Calu3 (cell line): ENCODE measurements at places on chromosomes 16 and 17. TPM values are rescaled to one million over a fixed set of nuclear protein-coding genes. Genes with fewer than 3 reads are reported as not detected.

The ASPHD1 gene
- 54.1 and 64.1 TPM in 2 replicates for total RNA-seq

The SLC13A2 gene
- not detected in 2 replicates for total RNA-seq

DNA sequence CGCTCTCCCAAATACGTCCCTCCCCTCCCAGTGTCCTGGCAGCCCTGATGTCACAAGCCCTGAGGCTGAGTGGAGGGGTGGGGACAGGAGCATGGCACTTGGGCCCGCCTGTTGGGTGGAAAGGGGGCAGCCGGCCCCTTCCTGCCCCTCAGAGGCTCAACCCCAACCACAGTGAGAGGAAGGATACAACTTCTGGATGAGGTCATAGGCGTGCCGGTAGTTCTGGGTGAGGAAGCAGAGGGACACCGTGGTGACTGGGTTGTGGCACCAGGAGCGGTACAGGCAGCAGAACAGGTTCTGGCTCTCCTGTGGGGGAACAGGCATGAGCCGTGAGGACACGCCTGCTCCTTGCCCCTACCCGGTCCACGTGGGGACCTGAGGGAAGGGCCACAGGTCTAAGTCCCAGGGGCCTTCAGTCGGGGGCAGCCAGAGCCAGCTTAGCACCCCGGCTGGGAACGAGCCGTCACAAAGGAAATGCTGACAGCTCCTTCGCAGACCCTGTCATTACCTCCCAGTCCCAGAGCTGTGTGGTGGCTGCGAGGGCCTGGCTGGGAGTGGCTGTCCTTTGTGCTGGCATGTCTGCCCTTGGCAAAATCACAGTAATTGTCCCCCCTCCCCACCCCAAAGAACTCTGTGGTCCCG is 11.2 kb upstream of the MTSS2 start:
- peaks cover 17% of the 10 kb centered on the region for H3K36me3 ChIP-seq
- no peak overlapping the region for H3K4me3 ChIP-seq
- no peaks in the 10 kb centered on the region for H3K27me3 ChIP-seq
- DNase-seq = peak; percentile 71
- H3K4me1 ChIP-seq = peaks cover 24% of the 10 kb centered on the region

GRCh38 chr16:31508706-31509195 is 560 bp upstream of the RUSF1 start:
- H3K4me3 ChIP-seq = peak overlapping the region; percentile 88
- H3K27me3 ChIP-seq = peaks cover 14% of the 10 kb centered on the region
- H3K36me3 ChIP-seq = peaks cover 36% of the 10 kb centered on the region
- H3K4me1 ChIP-seq = peaks cover 9% of the 10 kb centered on the region
- no peak for DNase-seq
- peak overlapping the region; percentile 96 for H3K27ac ChIP-seq

The CSH2 gene
- total RNA-seq = not detected in 2 replicates

The KRT32 gene
- total RNA-seq = not detected in 2 replicates

The GPR179 gene
- total RNA-seq = 0.45 and 0.69 TPM in 2 replicates

The SHBG gene
- 0.39 TPM in 1 of 2 replicates, not detected in the other for total RNA-seq

DNA sequence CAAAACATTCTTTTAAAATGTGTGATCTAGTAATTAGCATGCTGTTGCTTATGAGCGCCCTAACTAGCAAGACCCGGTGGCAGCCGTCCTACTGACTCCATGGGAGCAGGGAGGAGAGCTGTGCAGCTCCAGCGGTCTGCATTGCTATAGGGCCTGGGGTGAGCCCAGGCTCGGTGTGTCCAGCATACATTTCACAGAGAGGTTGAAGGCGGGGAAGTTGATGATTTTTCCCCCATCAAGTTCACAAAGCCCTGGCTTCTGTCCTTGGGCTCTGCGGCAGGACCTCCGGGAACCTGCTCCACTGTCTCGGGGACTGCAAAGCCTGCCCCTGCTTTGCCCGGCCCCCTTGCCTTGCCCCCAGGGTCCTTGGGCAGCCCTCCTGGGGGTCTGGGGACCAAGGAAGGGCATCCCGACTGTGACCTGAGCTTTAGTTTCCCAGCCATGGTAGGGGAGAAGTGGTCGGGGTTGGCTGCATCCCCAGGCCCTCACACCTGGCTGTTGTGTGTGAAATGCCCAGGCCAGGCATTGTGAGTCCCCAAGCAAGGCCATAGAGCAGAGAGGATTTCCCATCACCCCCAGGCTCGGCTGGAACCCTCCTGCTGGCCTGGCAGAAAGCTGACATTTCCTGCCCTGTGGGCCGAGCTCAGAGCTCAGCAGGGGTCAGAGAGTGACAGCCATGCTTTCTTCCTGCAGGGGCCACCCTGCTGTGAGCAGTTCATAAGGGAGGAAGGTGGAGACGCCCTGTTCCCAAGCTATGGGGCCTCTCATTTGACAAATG is 24.8 kb downstream of the KCNJ12 start:
- H3K36me3 ChIP-seq = no peaks in the 10 kb centered on the region
- no peaks in the 10 kb centered on the region for H3K4me1 ChIP-seq
- H3K27ac ChIP-seq = no peak overlapping the region
- no peak for DNase-seq
- peaks cover 13% of the 10 kb centered on the region for H3K27me3 ChIP-seq

- H3K27ac ChIP-seq = no peak overlapping the region
- no peak overlapping the region for H3K4me3 ChIP-seq
- no peak for DNase-seq
- no peaks in the 10 kb centered on the region for H3K4me1 ChIP-seq
- peaks cover 53% of the 10 kb centered on the region for H3K27me3 ChIP-seq
These were observed 216.7 kb upstream of the MPHOSPH6 start for GRCh38 chr16:82386761-82387160.

The UMOD gene
- not detected in 2 replicates for total RNA-seq

The SMIM36 gene
- not detected in 2 replicates for total RNA-seq

DNA sequence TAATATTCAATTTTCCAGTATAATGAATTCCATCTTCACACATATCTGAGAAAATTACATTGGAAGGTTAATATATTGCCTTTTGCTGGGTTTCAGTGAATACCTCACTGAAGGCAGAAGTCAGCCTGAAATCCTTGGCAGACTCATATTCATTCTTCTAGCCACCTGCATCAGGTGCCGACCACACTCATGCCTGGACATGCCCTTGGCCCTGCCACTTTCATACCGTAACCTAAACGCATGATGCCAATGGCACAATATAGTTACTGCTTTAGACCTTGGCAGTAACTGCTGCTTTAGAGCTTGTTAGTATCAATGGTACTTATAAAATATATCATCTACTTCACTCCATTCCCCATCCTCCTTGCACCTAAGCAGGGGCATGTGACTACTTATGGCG is 817.6 kb upstream of the CDH8 start:
- no peak for DNase-seq
- no peak overlapping the region for H3K4me3 ChIP-seq
- no peak overlapping the region for H3K27ac ChIP-seq

- H3K4me1 ChIP-seq = peaks cover 62% of the 10 kb centered on the region
- H3K27me3 ChIP-seq = no peaks in the 10 kb centered on the region
- H3K36me3 ChIP-seq = peaks cover 47% of the 10 kb centered on the region
- no peak for DNase-seq
These were observed 18.2 kb downstream of the COTL1 start for GRCh38 chr16:84599521-84600202.

DNA sequence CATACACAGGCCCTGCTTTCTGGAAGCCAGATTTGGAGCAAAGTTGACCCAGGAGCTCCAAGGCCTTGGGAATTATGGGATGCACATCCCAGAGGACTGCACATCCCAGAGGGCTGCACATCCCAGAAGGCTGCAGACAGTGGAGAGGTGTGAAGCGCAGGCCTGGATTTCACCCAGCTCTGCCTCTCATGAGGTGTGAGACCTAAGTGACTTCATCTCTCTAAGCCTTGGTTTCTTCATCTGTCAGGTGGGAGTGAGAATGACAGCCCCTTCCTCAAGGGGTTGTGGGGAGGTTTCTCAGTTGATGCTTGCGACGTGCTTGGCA is 102.3 kb downstream of the GSG1L start:
- H3K36me3 ChIP-seq = no peaks in the 10 kb centered on the region
- H3K27ac ChIP-seq = no peak overlapping the region
- no peak for DNase-seq
- no peaks in the 10 kb centered on the region for H3K4me1 ChIP-seq
- no peak overlapping the region for H3K4me3 ChIP-seq
